ENCODE measurements at places on chromosomes 1 and 21.

- peak; percentile 43 for DNase-seq
These were observed 4.9 kb upstream of the MIIP start for GRCh38 chr1:12014141-12014991.

DNA sequence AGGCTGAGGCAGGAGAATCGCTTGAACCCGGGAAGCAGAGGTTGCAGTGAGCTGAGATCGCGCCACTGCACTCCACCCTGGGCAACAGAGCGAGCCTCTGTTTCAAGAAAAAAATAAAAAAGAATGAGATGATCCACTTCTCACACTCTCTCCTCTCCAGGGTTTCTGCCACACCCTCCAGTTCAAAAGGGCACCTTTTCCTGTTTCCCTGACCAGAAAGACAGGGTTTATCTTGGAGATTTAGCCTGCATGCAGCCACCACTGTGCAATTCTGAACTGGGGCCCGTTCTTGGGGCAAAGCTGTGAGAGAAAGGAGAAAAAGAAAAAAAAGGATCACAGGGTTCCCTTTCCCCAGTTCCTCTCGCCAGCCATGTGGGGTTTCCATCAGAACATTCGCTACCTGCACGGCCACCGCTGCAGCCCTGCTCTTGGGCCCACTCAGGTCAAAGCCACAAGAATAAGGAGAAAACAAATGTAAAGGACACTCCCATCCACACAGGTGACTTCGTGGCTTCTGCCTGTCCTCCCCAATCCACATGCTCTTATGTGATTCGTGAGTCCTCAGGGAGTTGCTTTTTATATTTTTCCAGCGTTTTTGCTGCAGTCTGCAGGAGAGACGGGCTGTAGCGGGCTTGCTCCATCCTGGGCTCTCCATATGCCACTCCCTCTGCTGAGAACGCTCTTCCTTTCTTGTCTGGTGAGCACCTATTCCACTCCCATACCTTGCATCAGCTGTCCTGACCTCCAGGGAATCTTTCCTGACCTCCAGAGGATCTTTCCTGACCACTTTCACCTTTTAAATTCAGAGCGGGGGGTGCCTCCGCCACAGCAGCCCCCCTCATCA, 26.4 kb downstream of the GNG4 start:
- DNase-seq = no peak

GRCh38 chr21:42228709-42229220, 9.8 kb downstream of the ABCG1 start:
- DNase-seq = no peak

DNA sequence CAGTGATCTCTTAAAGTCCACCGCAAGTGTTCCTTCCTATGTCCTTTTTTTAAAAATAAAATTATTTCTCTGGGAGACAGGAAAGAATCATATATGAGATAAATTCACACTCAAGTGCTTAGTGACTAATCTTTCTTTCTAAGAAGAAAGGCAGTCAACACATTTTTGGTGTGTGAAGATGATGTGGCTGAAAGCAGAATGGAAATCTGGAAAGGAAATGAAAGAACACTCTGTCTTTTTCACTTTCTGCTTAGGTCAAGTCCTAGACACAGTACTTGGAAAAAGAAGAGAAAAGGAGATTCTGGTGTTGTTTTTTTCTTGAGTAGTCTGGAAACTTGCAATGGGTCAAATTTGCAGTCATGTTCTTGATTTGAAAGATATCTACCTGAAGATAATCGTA, 45.5 kb upstream of the PRRX1 start:
- peak; percentile 57 for DNase-seq

DNA sequence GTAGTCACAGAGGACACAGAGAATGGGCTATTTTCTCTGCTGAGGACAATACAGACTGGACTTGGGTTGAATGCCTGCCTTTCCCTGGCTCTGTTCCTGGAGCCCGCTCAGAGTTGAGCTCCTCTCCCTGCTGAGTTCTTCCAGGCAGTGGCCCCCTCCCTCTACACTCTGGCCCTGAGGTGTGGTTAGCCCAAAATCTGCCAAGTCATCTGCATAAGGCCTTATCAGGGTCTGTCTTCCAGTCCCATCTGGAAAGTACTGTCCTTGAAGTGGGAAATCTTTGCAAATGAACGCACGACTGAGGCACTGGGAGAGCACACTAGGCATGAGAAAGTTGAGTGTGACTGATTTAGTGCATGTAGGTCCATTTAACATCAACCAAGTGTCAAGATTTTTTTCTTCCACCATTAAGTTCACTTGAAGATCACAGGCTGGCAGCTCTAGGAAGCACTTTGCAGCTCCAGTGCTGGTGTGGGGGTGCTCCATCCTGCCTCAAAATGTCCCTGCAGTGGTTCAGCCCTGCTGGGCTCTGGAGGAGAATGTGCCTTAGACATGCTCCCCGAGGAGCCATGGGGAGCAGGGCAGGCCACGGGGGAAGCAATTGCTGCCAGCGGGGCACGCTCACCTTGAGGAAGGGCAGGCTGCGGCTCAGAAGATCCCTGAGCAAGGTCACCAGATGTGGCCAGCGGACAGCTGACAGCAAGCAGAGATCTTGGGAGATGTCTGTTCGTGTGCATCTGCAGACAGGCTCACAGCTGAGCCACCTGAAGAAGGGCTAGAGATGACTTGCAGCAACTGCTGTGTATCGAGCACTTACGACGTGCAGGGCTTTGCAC, 41.5 kb downstream of the IER5 start:
- no peak for DNase-seq

DNA sequence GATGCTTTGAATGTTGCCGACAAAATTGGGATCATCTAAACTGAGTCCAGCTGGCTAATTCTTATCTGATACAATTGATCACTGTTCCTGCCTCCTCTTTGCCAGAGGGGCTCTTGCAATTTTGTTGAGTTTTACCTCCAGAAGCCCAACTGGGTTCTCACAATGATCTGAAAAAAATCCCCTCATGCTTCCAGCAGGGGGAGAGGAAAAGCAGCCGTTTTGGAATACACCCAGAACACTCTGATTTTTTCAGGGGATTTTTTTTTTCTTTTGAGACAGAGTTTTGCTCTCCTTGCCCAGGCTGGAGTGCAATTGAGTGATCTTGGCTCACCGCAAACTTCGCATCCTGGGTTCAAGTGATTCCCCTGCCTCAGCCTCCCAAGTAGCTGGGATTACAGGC, 13.9 kb upstream of the RERE start:
- DNase-seq = no peak

DNA sequence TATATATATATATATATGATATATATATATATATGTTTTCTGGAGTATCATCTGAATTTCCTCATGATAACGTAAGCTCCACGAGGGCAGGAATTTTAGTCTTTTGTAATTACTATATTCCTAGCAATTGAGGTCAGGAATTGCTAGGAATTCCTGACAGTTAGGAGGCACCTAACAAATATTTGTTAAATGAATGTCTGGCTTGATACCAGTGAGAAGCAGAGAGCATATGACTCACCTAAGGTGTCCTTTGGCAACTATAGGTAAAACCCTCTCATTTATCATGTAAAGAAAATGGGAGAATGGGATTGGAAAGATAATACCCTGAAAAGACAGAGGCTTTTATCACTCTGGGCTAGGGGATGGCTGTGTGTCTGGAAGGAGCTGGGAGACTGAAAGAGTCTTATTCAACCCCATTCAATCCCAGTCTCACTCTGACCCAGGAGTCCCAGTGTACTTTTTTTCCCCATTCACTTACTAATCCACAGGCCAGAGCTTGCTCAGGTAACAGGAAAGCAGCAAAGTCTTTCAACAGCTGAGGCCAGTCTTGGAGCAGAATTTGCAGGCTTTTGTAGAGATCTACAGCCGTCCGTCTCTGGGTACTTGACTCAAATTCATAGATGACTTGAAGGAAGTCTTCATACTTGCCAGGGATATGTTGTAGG, 71.2 kb downstream of the DAP3 start:
- DNase-seq = no peak

GRCh38 chr1:156880473-156880872, 13.0 kb upstream of the PEAR1 start:
- DNase-seq = no peak

DNA sequence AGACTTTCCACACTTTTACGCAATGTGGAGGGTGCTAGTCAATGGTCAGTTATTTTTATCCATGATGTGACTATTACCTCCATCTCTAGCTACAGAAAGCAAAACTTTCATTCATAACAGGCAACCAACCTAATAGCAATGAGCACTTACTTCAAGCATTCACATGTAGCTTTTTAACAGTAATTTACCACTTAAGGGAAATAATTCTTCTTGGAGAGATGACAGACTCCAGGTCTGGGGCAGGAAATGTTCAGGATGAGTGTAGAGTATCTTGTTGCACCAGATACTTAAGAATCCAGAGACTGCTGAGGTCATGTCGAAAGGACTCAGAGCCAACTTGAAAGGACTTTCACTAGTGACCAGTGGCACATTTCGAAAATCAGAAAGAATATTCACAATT, 347.6 kb downstream of the CHRM3 start:
- DNase-seq = no peak

DNA sequence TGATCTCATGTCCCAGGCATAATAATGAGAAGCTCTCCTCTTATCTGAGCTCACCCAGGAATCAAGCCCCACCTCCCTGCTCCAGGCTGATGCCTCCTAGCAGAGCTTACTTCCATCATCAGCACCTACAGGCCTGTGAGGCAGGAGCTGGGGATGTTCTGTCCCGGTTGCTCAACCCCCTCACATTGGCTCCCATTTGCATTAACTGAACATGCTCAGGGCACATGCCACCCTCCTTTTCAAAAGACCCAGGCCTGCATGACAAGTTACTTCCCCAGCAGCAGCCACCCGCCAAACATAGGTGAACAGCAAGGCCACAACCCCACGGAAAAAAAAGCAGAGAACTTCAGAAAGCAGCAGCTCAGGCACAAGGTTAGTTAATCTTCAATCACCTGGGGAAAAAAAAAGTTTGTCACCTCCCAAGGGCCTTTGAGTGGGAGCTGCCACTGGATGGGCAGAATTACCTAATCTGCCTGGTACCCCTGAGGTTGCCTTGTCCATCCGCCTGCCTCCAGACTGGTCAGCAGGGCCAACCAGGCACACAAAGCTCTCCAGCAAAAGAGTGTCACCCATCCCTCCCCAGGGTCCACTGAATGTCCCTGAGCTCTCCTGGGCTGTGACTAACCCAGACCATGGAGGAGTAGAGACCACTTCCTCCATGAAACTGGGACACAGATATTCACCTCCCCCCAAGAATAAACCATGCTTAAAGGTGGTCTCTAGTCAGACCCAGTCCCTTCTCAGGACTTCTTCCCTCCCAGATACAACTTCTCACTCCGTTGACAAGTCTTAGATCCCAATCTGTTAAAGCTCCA, 4.4 kb downstream of the KCNN3 start:
- DNase-seq = no peak

DNA sequence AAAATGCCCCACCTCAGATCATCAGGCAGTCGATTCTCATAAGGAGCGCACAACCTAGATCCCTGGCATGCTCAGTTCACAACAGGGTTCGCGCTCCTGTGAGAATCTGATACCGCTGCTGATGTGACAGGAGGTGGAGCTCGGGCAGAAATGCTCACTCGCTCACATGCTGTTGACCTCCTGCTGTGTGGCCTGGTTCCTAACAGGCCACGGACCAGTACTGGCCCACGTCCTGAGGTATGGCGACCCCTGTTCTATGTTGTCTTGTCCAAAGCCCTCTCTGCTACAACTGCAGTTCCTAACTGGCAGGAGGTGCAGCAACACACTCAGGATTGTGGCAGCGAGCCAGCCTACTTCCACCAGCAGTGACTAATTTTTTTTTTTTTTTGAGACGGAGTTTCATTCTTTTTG, 70.6 kb downstream of the CLSTN1 start:
- DNase-seq = peak; percentile 82

DNA sequence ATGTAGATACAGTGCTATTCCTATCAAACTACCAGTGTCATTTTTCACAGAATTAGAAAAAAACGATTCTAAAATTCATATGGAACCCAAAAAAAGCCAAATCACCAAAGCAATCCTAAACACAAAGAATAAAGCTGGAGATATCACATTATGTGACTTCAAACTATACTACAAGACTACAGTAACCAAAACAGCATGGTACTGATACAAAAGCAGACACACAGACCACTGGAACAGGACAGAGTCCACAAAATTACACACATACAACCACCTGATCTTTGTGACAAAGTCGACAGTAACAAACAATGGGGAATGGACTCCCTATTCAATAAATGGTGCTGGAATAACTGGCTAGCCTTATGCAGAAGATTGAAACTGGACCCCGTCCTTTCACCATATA, 71.4 kb upstream of the ZNF326 start:
- DNase-seq = no peak

DNA sequence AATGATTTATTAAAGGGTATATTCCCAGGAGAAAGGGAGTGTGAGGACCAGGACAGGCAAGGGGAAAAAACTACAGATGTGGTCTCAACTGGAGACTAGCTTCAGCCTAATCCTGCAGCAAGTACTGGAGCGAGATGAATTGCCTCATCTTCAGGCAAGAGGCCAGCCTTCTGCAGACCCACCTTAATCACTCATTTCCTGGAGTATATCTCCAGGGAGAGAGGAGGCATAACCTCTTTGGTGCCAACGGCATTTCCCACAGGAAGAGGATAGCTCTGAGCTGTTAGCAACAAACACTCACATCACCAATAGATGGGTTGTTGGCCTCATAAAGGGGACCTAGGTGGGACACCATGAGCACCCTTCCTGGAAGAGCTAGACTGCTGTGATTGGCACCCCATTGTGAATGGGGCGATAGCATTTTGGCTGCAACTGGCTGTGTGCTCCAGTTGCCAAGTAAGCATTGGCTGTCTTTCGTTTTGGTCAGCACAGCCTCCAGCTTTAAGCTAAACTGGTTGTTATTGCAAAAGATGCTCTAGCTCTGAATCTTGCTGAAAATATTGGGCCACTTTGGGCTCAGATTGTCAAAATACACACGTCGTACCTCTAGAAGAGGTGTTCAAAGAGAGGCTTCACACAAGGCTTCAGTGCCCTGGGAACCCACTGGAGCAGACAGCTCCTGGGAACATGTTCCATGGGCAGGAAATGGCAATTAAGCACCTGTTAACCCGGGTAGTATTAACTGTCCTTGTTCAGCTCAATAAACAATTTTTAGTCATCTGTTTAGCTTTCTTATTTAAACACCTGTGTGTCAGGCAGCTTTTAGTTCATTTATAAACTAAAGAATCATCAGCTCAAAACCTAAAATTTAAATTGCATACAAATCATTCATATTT, 314.8 kb upstream of the C1orf87 start:
- peak; percentile 29 for DNase-seq

DNA sequence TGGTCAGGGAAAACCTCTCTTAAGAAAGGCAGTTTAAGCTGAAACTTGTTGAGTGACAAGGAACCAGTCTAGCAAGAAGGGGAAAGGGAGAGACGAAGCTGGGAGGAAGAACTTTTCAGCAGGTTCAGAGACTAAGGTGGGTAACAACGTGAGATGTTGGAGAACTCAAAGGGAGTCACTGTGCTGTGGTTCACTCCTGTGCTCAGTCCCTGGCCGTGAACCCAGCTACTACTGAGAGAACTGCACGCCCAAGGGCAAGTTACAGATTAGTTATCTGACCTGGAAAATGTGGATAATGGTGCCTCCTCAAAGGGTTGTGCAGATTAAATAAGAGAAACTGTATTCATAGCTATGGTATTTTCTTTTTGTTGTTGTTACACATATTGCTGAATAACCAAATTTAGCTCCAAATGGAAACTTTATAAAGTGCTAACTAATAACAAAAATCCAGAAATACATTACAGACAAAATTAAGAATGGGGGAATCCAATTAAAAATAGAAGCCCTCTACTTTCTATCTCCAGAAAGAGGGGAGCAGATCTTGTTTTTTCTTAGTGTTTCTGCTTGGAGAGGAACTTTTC, 2.9 kb downstream of the ZBTB40 start:
- DNase-seq = no peak

- DNase-seq = no peak
These were observed 127.8 kb upstream of the NGF start for GRCh38 chr1:115465802-115466363.
